ENCODE measurements at places on chromosomes 3 and 15.

DNA sequence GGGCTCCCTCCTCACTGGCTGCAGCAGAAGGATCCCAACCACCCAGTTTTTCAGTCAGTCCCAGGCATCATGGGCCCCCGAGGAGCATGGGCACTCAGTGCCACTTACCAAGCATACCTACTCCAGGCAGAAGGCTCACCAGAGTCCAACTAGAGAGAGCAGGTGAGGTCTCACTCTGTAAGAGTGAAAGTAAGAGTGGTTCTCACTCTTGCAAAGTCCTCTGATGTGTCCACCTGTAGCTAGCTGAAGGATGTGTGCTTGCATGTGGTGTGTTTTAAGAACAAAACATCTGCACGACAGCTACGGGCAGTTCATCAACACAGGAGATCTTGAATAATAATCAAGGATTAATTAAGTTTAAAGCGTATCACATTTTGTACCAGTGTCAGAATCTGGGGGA is 49.7 kb downstream of the CCK start:
- DNase-seq: no peak

- no peak for DNase-seq
Measured at GRCh38 chr3:22982981-22983587, 220.0 kb upstream of the UBE2E2 start.

- DNase-seq: no peak
Measured at GRCh38 chr15:87582169-87582568, 674.4 kb downstream of the NTRK3 start.

DNA sequence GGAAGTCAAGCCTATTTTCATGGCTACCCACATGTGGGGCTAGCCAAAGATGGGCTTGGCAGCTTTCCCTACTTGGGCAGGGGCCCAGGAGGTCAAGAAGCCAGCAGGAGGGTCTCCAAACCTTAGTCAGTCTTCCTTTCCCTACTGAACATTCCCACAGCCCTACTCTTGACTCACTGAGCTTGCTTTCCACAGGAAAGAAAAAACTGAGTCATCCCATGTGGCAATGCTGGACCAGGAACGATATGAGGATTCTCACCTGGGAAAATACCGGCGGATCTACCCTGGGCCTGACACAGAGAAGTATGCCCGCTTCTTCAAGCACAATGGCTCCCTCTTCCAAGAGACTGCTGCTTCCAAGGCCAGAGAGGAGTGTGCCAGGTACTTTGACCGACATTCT is 3.7 kb upstream of the NGRN start:
- no peak for DNase-seq

DNA sequence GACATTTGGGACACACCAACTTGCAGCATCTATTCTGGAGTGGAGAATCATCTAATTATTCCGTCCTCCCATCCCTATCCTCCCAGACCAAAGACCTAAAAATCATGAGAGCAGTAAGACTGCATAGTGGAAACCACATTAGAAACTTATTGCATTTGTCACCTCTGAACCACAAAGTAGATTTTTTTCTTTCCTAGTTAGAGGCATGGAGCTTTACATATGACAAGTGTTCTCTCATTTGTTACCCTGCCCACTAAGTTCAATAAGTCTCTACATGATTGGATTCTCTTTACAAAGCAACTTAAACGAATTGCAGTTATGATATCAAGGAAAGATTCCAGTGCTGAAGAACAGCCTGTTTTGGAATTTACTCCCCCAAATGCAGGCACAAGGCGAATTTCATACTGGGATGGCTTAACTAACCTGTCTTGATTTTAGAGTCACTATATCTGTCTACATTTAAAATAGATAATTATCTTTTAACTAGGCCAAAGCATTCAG is 42.3 kb upstream of the LRRFIP2 start:
- no peak for DNase-seq

DNA sequence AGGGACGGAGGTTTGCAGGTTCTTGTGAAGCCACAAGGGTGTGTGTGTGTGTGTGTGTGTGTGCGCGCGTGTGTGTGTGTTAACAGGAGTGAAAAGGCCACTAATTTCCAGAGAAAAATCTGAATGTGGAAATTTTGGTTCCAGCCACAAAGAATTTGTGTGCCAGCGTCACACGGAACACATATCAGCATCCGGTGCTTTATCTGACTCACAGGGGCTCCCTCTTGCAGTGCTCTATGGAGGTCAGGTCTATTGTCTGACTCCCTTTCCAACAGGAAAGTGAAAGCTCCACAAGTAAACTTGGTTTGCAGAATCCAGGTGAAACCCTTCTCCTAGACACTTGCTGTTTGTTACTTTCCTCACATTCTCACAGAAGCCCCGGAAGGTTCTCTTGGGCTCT is 6.2 kb downstream of the CLDN11 start:
- DNase-seq: no peak

DNA sequence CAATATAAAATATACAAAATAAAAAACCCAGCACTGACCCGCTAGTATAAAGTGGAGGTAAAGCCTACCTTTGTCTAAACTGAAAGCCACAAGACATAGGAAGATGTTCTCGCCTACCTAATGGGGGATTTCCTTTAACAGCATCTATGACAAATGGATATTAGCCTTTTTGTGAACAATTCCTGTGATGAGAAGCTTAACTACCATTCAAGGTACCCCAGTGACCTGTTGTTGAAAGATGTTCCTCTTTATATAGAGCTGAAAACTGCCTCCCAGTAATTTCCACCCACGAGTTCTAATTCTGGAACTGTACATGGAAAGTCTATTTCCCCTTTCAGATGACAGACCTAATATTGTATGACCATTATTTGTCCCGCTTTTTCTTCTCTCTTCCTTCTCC is 109.8 kb upstream of the RASGRP1 start:
- no peak for DNase-seq

- DNase-seq: peak; percentile 19
Measured at GRCh38 chr3:196631682-196632045, 7.8 kb upstream of the NRROS start.

DNA sequence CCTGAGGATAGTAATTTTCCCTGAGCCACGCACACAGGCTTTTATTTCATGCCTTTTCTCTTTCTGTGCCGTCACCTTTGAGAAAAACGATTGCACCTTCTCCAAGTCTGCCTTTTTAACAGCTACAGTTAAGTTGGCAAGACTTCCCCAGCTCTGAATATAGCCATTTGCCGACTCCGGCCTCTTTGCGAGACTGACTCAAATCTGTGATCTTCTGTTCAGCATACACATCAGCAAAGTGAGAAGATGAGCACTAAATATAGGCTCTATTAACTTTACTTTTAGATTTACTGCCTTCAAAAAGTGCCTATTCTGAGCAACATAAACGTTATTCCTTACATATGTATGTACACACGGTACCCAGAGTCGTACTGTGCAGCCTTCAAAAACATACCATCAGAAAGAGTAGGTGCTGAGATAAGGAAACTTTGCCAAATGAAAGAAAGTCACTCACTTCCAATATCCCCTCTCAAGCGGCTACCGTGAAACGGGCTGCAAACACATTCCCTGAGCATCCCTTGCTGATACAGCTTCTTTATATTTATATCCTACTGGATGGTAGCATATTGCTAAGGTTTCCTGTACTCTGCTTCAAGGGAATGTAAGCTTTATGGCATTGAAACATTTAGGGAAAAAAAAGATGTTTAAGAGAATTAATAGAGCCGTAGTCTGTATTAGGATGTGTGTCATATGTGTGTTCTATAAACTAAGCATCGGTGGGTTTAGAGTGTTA is 283.3 kb upstream of the TPRG1 start:
- no peak for DNase-seq

GRCh38 chr3:24263069-24263668 is 231.5 kb downstream of the THRB start:
- DNase-seq: no peak

GRCh38 chr3:193915613-193916012 is 220.3 kb upstream of the HES1 start:
- DNase-seq: no peak

DNA sequence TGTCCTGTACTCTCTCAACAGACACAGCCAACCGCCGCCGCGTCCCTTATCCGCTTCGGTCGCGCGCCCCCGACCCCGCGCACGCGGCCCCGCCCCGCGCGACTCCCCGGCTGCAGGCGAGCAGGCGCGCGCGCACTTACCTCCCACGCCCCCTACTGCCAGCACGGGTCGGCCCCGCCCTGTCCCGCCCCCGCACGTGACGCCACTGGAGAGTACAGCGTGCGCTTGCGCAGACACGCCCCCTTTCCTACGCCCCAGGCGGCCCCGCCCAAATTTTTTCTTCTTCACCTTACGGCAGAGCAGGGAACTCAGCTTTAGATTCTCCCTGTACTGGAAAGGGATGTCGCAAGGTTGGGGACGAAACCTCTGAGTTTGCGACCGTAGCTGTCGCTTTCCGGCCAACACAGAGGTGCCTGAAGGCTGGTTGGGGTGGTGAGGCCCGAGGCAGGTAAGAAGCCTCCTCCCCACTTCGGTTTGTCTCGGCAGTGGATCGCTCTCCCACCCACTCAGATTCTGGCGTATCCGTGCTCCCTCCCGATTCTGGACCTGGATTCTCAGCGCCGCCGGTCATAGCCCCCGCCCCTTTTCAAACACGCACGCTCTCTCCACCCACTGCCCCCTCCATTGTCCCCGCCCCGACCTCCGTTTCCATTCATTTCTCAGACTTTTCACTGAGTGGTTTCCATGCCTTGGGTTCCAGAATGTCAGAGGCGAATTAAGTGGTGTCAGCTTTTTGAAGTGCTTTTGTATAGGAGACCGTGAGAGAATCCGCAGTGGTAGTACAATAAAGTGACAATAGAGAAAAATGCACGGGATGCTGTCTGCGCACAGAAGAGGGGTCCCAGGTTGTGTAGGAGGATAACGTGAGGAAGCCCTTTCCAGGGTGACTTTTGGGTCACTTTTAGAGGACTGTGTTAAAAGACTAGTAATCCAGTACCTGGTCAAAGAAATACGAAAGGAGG is at the start of the genes MYO9A and SENP8:
Gene MYO9A (minus strand): TSS at position 134 of the 962 bp plus-strand sequence. CDS start 71,587 bp downstream, outside the sequence.
Gene SENP8 (plus strand): TSS at position 387 of the 962 bp plus-strand sequence. CDS start 21,221 bp downstream, outside the sequence.
- DNase-seq: peak; percentile 97

- DNase-seq: no peak
Measured at GRCh38 chr3:99878005-99878404, 60.3 kb downstream of the CMSS1 start.

GRCh38 chr15:40776537-40777141 is 6.9 kb downstream of the C15orf62 start:
- DNase-seq: peak; percentile 39

DNA sequence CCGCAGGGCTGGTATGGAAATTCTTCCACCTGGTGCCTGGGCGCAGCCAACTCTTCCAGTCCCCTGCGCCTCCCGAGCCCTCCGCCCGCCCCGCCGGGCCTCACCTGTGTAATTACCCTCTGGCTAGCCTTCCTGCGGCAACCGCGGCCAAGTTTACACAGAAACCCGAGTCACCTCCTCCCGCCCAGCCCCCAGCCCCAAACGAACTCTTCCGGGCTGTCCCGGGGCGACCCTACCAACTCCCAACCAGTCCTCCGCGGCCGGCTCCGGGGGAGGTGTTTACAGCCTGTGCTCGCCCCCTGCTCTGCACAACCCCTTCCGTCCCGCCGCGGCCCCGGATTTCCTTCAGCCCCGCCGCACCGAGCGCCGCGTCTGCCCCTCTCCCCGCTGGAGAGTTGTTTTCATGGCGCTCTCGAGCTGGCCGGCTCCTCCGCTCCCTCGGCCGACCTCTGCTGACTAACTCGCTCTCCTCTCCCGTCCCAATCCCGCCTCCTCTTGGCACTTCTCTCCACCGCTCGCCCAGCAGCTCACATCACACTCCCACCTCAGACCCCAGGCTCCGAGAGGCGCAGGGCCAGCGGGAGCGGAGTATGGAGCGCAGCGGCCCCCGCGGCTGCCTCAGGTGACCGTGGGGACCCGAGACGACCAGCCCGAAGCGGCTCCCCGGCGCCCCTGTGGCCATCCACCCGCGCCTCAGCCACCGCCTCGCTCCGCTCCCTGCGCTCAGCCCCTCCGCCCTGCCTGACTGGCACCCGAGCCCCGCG is 538 bp downstream of the ATOSA start:
- DNase-seq: peak; percentile 63

DNA sequence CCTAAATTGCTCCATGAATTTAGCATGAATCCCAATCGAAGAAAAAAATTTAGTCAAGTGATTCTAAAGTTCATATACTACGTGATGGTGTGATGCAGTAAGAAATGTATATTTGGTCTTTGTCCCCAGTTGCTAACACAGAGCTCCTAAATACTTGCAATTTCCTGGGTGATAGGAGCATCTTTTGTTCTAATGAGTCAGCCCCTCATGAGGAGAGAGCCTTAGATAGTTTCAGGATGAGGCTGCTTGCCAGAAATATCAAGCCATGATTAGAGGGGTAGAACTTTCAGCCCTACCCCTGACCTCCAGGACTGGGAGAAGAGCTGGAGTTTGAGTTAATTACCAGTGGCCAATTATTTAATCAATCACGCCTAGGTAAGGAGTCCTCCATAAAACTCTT is 170.2 kb downstream of the PDE8A start:
- DNase-seq: no peak

GRCh38 chr3:77326586-77326985 is 286.7 kb downstream of the ROBO2 start:
- DNase-seq: no peak

- DNase-seq: no peak
Measured at GRCh38 chr3:143581972-143582722, 266.1 kb downstream of the SLC9A9 start.

- DNase-seq: no peak
Measured at GRCh38 chr3:22981166-22981565, 222.0 kb upstream of the UBE2E2 start.

DNA sequence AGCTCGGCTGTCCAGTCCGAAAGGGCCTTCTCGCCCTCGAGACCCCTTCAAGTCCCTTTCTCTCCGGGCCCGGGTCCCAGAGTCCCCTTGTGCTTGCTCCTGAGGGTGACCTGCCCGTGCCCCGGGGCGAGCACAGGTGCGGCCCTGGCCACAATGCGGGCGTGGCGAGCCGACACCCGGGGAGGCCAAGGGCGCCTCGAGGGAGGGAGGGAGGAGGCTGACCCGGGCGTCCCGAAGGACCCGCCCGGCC is 810 bp upstream of the MEF2A start:
- DNase-seq: no peak

GRCh38 chr3:19256313-19256712 is 108.0 kb downstream of the KCNH8 start:
- DNase-seq: no peak

Measured in activated naive CD4-positive, alpha-beta T cell treated with Interleukin-2 at 50 U/mL for 16 hours (primary cell).